ENCODE measurements at places on chromosomes 6 and 20. TPM values are rescaled to one million over a fixed set of nuclear protein-coding genes. Genes with fewer than 3 reads are reported as not detected.
A peak's percentile ranks its signal among the peaks of the same experiment; 100 is the strongest.

- no peaks in the 10 kb centered on the region for H3K27me3 ChIP-seq
- H3K4me1 ChIP-seq, result no peaks in the 10 kb centered on the region
- no peak for DNase-seq
- no peaks in the 10 kb centered on the region for H3K36me3 ChIP-seq
These were observed 125.9 kb downstream of the HS3ST5 start for GRCh38 chr6:114216789-114217467.

- DNase-seq, result no peak
- no peak overlapping the region for H3K4me3 ChIP-seq
- no peak overlapping the region for H3K27ac ChIP-seq
- no peaks in the 10 kb centered on the region for H3K36me3 ChIP-seq
- no peaks in the 10 kb centered on the region for H3K4me1 ChIP-seq
- H3K27me3 ChIP-seq, result no peaks in the 10 kb centered on the region
These were observed 39.7 kb downstream of the AGPAT4 start for GRCh38 chr6:161233986-161234661.

DNA sequence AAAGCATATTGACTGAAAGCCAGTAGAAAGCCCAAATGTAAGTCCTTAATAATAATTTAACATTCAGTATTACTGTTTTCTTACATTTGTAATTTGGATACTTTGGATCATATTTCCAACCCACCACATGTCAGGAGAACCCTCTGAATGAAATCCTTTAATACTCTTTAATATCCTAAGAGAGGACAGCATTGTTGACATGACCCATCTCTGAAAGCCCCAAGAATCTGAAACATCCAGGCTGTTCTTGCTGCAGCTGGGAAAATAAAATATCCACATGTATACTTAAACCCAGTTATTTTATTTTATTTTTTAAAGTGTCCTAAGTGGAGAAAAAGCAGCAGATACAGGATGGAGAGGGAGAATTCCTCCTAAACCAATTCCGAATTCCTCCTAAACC, 130.8 kb upstream of the RIPOR2 start:
- H3K27ac ChIP-seq, result no peak overlapping the region
- H3K4me1 ChIP-seq, result no peaks in the 10 kb centered on the region
- no peaks in the 10 kb centered on the region for H3K36me3 ChIP-seq
- DNase-seq, result no peak
- H3K27me3 ChIP-seq, result no peaks in the 10 kb centered on the region

GRCh38 chr6:11618533-11618932, 81.0 kb downstream of the TMEM170B start:
- H3K36me3 ChIP-seq, result no peaks in the 10 kb centered on the region
- no peak overlapping the region for H3K4me3 ChIP-seq
- peak; percentile 21 for DNase-seq
- H3K27ac ChIP-seq, result no peak overlapping the region
- no peaks in the 10 kb centered on the region for H3K27me3 ChIP-seq

TFAP2A gene
- 8.7 TPM for total RNA-seq

- H3K36me3 ChIP-seq, result no peaks in the 10 kb centered on the region
- H3K27ac ChIP-seq, result peak overlapping the region; percentile 50
- peaks cover 11% of the 10 kb centered on the region for H3K4me1 ChIP-seq
- no peak for DNase-seq
- no peak overlapping the region for H3K4me3 ChIP-seq
- H3K27me3 ChIP-seq, result no peaks in the 10 kb centered on the region
These were observed 112.7 kb downstream of the PSMB1 start for GRCh38 chr6:170440437-170440836.

CPXM1 gene
- total RNA-seq, result not detected

DNA sequence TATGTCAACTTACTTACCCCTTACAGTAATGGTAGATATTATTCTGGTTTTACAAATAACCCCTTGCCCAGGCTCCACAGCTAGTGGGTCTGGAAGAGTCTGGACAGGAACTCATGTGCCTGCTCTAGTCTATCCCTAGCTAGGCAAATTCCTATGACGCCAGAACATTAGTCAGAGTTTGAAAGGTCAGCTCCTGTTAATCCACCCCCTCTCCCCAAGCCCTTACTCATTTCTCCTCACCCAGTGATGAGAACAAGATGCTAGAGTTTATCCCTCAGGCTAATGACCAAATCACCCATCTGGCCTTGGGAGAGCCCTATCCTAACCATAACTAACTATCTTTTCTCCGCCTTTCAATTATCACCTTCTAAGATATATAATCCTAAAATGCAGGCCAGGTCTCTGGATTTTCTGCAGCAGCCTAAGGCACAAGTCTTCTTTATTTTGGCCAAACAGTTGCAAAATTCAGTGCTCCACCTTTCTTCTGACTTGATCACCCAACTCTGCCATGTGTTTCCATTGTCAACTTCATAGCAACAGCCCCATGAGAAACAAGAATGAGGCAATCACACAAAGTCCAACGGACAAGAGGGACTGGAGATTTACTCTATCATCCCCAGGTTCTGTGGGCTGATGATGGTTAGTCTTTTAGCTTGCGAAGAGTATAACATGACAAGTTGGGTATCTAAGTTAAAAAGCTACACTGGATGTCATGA, 113.3 kb downstream of the TASP1 start:
- no peak overlapping the region for H3K27ac ChIP-seq
- no peaks in the 10 kb centered on the region for H3K4me1 ChIP-seq
- no peaks in the 10 kb centered on the region for H3K27me3 ChIP-seq
- no peak overlapping the region for H3K4me3 ChIP-seq

GRCh38 chr6:5125152-5126006, 40.2 kb downstream of the PPP1R3G start:
- DNase-seq, result peak; percentile 55
- no peaks in the 10 kb centered on the region for H3K36me3 ChIP-seq
- H3K27ac ChIP-seq, result peak overlapping the region; percentile 74
- peaks cover 35% of the 10 kb centered on the region for H3K4me1 ChIP-seq
- no peak overlapping the region for H3K4me3 ChIP-seq
- H3K27me3 ChIP-seq, result no peaks in the 10 kb centered on the region

All from Caco-2 (cell line).